ENCODE measurements at places on chromosomes 4 and X. TPM values are rescaled to one million over a fixed set of nuclear protein-coding genes. Genes with fewer than 3 reads are reported as not detected.

The PHF8 gene
- polyA plus RNA-seq = 28.2 TPM

The DOK7 gene
- polyA plus RNA-seq = 2.4 TPM

The CC2D2A gene
- 56.1 TPM for polyA plus RNA-seq

The SLC2A9 gene
- polyA plus RNA-seq = 9.2 TPM

The HTN1 gene
- not detected for polyA plus RNA-seq

The GRXCR1 gene
- polyA plus RNA-seq = not detected

The PLK4 gene
- 23.0 TPM for polyA plus RNA-seq

The KLHL4 gene
- polyA plus RNA-seq = 7.6 TPM

The SEPTIN11 gene
- polyA plus RNA-seq = 274 TPM

The GAGE12D gene
- not detected for polyA plus RNA-seq

The VAMP7 gene
- polyA plus RNA-seq = 44.9 TPM

The NAP1L2 gene
- 4.5 TPM for polyA plus RNA-seq

The ARHGAP6 gene
- polyA plus RNA-seq = 15.9 TPM

- DNase-seq = no peak
These were observed 62.6 kb downstream of the MMRN1 start for GRCh38 chr4:89957046-89957926.

DNA sequence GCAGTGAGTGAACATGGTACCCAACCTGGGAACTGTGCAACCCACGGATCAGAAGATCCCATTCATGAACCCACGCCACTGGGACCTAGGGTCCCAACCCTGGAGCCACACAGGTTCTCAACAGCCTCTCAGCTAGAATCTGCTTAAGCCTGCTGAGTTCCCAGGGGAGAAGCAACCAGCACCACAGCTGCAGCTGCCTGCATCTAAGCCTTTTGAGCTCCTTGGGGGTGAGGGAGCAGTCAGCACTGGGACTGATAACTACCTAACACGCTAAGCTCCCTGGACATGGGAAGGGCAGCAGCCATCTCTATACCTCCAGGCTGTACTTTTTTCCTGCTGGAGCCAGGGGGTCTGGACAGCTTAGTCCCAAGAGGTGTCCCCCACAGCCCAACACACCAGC is 179.3 kb downstream of the IL15 start:
- no peak for DNase-seq

DNA sequence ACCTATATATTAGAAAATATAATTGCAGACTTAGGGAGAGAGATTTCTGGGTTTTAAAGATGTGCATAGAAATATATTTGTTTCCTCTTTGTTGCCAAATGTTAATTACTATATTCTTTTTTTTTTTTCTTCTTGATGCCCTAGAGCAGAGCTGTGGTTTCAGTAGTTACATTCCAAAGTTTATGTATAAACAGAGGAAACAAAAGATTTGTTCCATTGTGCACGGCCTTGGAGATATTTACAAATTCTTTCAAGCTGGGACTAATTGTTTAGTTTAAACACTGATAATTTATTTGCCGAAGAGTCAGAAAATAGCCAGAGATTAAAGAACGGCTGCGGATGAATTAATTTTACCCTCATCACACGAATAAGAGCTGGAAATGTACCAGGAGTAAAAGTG is 85.1 kb downstream of the USP46 start:
- no peak for DNase-seq

GRCh38 chr4:94472056-94472826 is 20.5 kb downstream of the PDLIM5 start:
- DNase-seq = no peak

- no peak for DNase-seq
These were observed 88.3 kb downstream of the BCOR start for GRCh38 chrX:40009462-40009851.

DNA sequence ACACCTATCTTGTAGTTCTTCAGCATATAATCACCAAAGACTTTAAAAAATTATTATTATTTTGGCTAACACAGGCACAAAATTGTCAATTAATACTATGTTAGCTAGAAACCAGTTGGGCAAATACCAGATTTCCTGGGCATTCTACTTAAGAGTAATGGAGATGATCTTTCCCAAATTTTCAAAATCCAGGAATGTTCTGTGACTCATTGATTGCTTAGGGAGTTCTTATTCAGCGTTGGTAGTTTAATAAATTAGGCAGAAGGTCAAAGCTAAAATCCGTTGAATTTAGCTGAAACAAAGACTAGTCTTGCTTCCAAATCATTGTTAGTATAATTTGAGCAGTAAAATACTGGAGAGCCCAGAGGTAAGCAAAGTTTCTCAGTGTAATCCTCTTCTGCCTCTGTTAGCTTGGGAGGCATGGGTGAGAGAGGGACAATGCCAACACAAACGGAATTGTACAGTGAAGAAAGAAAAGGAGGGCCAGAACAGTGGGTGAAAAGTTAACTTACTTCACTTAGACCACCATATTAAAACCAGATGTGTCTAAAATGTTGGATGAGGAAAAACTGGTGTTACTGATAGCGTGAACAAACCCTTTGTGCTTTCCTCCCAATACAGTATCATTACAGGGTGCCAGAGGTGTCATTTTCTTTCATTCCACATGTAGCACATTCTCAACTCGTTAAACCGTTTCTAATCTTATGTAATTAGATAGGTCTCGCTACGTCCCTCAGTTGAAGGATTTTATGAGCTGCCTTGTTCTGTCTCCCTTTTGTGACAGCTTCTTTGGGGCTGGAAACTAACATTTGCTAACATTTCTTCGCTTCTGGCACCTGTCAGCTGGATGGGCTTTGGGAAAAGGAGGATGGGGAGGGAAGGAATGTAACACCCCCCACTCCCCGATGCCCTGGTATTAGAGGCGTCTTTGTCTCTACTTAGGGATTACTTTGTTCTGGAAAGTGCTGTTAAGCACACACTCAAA is 87.4 kb upstream of the CITED1 start:
- no peak for DNase-seq

- no peak for DNase-seq
These were observed 346.6 kb upstream of the TENM3 start for GRCh38 chr4:181896614-181897013.

DNA sequence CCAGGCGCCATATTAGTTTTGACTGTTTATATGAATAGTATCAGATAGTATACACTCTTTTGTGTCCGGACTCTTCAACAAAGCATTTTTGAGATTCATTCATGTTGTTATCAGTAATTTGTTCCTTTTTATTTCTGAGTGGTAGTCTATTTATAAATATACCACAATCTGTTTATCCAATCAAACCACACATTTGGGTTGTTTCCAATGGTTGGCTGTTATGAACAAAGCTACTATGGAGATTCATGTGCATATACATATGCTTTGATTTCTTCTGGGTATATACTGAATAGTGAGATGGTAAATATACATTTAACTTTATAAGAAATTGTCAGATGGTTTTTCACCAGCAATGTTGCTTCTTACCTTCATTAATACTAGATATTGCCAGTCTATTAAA is 36.8 kb upstream of the TAPT1 start:
- no peak for DNase-seq

- DNase-seq = no peak
These were observed 20.9 kb downstream of the HNRNPD start for GRCh38 chr4:82352825-82353366.

DNA sequence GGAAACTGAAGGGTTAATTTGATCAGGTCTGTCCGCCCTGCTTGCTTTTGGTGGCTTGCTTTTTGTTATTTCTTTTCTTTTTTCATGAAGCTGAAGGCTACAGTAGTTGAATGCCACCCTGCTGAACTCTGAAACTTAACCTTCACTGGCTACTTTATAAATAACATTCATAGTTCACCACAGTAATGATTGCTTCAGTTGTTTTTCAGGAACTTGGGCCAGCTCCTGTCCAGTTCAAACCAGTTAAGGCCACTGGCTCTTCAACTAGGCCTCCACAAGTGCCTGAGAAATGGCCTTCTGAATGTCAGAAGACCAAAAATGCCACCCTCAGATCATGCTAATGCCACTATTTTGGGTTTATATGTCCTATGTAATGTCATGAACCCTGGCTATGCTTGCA is 7.7 kb upstream of the ASB9 start:
- DNase-seq = no peak

GRCh38 chr4:56641494-56642051 is 39.5 kb downstream of the HOPX start:
- no peak for DNase-seq

DNA sequence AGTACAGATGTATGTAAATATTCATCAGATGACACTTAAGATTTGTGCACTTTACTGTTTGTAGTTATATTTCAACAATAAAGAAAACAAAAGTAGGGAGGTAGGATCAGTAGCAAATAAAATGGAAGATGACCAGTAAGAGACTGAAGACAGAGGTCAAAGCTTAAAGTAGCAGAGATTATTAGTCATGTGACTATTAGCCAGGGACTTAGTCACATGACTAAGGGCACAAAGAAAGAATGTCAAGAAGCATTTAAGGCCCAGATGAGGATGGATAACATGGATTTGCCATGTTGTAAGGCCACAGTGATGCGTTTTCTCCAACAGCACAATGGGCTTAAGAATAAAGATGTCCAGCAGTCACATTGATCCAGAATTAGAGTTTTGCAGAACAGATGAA is 479.6 kb downstream of the BCOR start:
- no peak for DNase-seq

GRCh38 chr4:110654254-110654635 is 31.4 kb upstream of the PITX2 start:
- no peak for DNase-seq

DNA sequence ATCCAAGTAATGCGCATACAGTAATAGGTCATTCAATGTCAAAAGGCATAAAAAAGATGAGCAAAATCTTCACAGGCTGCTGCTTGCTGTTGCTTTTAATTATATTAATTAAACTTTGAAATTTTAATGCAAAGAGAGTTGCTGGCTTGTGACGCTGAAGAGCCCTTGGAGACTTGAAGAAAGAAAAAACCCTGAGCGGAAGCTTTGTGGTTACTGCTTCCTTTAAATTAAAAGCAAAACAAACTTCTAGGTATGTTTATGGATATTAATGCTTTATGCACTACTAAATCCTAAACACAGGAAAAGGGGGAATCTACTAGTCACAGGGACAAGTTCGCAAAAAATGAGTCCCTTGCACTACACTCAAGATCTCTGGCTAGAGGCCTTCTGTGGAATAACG is 166.7 kb downstream of the ANTXR2 start:
- DNase-seq = no peak

DNA sequence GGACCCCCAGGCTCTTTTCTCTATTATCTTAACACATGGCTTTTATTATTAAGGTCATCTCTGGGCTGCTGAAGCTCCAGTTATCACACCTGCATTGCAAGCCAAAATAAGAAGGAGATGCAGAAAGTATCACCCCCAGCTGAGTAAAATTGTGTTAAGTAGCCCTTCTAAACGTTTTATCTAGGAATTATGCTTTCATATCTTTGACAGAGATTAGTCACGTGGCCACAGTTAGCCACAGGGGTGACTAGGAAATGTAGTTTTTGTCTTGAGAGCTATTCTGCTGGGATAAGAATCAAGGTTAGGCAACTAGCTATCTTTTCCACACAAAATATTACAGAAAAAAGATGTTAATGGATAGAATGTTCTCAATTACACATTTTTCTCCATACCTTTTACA is 102.1 kb downstream of the ANXA3 start:
- no peak for DNase-seq

DNA sequence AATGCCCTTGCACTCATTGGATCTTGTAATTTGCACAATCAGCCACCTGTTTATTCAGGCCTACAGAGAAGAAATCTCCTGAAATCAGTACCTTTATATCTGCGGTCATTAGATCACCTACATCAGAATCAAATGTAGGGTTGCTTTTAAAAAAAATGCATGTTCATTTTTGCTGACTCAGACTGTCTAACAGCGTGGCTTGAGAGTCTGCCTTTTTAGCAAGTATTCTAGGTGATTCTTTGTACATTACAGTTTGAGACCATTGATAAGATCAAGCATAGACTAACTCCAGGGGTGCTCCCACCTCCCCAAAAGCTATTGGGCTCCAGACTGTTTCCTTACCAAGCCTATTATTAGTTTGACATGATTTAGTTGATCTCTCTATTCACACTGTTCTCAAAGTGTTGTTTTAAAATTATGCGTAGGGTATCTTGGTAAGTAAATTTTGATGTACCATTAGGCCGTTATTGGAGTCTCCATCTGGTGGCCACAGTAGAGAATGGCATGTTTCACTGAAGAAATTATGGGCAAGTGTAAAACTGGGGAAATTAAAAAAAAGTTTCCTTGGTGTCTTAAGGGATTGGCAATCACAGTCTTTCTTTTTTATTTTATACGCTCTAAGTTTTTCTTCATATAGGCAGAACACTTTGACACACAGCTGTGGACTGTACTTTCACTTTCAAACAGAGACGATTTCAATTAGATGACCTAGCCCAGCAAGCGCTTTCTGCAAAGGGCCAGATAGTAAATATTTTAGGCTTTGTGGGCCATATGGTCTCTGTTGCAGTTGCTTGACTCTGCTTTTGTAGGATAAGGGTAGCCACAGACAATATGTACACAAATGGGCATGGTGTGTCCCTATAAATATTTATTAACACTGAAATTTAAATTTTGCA is 33.7 kb upstream of the MSL3 start:
- DNase-seq = peak; percentile 25

DNA sequence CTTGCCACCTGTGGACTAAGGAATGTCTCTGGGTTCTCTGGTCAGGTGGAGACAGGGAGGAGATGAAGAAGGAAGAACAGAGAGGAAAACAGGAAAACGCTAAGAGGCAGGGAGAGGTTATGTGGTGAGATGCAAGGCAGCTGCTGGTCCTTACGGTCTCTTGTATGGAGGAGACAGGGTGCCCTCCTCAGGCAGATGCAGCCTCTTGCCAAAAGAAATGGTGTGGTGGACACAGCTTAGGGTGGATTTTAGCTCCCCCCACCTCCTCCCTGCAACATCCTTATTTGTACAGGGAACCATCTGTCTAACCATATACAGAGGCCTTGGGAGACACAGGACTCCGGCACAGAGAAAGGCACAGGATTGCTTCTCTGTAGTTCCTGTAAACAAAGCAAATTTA is 9.7 kb downstream of the OCIAD2 start:
- no peak for DNase-seq

- no peak for DNase-seq
These were observed 236.8 kb downstream of the GPAT3 start for GRCh38 chr4:83772685-83773084.

GRCh38 chr4:104492183-104492771 is 2.4 kb downstream of the CXXC4 start:
- DNase-seq = no peak

DNA sequence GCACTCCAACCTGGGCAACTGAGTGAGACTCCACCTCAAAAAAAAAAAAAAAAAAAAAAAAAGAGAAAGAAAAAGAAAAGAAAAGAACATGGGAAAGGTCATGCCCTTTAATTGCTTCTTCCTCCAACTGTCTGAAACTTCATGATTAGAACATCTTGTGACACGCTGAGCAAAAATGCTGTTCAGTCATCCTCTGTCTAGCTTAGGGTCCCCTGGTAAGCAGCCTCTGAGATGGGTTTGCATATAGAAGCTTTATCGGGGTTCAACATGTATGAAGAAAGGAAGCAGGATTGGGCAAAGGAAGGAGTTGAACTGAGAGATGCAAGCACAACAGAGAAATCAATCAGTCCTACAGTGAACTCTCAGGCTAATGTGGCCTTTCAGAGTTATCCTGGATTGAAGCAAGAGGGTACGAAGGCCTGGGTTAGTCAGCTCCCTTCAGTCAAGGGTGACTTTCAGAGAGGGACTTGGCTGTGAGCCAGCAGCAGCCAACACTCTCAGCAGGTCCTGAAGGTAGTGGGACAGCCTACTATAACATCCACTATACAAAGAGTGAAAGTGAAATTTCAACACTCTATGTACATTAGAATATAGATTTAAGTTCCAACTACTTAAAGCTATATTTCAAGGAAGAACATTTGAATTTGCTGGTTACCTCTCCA is 11.4 kb downstream of the MAOB start:
- DNase-seq = no peak
